ENCODE measurements at places on chromosomes 12 and 14.

DNA sequence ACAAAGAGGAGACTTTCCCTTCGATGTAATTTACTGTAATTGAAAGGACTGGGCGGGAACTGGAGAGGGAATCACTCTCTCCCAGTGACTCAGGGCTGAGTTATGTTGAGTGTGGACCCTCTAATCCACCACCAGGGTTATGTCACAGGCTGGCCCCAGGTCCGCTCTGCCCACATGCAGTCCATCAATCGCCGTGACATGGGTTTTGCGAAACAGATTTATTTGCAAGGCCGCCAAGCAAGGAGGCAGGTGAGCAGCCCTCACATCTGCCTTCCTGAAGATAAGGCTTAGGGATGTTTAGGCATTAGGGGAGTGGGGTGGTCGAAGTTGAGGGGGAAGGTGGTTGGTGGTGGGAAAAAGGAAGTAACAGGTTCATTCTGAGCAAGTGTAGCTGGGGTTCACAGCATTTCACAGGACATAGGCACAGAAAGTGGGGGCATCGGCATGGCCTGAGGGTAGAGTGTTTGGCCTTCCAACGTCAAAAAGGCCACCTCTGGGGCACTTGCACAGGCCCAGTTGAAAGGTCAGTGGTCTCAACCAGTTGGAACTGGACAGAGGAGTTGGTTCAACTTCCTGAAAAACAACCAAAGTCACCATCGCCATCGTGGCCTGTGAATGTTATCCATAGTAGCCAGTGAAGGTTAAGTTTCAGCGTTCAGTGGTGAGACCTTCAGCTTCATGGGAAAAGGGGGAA lies 66.9 kb downstream of the DNAH10 start:
- DNase-seq = no peak

GRCh38 chr12:104720339-104721038 lies 237.6 kb downstream of the SLC41A2 start:
- no peak for DNase-seq

GRCh38 chr12:40238266-40238902 lies 13.6 kb downstream of the LRRK2 start:
- no peak for DNase-seq

DNA sequence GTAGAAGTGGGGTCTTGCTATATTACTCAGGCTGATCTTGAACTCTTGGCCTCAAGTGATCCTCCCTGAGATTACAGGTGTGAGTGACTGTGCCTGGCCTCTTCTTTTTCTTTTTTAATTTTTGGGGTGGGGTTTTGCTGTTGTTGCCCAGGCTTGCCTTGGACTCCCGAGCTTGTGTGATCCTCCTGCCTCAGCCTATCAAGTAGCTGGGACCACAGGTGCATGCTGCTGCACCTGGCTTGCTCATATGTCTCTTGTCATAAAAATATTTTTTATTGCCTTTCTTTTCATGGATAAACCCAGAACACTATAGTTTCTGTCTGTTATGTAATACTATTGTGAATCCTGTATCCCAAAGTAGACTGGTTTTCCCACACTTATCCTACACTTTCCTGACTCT lies 26.0 kb downstream of the SCYL2 start:
- DNase-seq = no peak

GRCh38 chr14:65069874-65070413 lies 32.4 kb downstream of the MAX start:
- DNase-seq = no peak

DNA sequence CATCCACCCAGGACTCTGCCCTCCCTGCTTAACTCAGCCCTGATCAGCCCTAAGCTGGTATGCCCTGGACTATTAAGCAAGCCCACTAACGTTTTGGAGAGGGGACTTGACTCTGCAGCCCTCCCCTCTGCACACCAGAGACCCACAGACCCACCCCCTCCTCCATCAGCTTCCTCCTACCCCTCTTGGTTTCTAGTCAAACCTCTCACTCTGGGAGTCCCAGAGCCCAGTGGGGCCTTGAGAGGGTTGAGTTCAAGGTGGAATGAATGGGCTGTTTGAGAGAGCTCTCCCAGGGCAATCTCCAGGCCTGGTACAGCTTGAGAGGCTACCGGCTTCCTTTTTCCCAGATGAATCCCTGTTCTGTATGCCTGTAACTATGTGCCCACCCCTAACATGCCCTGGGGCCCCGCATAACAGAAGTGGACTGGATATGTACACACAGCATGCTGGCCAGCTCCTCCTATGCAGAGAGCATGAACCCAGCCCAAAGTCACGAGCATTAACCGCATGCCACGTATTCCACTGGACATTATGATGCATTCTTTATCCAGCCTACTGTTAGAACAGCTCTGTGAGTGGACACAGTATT lies 43.6 kb downstream of the IRF2BPL start:
- no peak for DNase-seq

GRCh38 chr12:54641089-54641488 lies 6.4 kb upstream of the LACRT start:
- DNase-seq = no peak

DNA sequence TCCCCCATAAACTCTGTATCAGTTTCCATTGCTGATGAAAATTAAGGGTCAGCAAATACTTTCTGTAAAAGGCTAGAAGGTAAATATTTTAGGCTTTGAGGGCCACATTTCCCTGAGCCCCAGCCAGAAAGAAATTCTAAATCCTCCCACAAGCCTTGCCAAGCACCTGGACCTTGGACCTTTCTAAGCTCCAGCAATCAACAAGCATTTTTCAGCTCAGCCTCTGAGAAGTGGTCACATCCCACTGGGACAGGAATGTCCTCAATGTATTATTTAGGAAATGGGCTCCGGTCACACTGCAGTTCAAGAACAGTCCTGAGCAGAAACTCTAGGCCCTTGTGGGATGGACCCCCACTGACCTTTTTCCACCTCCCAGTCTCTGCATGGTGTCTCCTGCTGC lies 55.9 kb downstream of the WSCD2 start:
- no peak for DNase-seq

DNA sequence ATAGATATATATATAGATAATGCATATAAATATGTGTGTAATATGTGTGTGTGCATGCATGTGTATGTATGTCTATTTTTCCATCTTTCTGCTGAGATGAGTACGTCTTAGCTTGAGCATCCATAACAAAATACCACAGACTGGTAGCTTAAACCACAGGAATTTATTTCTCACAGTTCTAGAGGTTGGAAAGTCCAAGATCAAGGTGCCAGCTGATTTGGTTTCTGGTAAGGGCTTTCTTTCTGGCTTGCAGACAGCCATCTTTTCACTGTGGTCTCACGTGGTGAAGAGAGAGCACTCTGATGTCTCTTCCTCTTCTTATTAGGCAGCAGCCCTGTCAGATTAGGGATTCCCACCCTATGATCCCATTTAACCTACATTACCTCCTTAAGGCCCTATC lies 47.3 kb downstream of the ACSM4 start:
- DNase-seq = no peak

DNA sequence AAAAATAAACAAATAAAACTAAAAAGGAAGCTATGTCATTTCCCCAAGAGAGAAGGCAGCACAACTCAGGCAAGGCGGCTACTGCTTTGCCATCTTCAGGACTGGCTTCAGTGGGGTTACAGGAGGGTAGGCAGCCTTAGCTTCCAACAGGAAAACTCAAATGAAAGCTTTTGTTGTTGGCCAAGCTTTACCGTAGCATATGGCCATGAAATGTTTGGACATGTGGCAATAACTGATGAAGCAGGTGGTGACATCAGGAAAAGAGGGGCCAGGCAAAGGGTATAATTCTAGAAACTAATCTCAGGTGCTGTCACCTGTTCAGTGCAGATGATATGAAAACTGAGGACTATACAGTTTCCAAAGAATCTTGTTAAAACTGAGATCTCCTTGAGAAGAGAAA lies 22.8 kb upstream of the NPFF start:
- no peak for DNase-seq

DNA sequence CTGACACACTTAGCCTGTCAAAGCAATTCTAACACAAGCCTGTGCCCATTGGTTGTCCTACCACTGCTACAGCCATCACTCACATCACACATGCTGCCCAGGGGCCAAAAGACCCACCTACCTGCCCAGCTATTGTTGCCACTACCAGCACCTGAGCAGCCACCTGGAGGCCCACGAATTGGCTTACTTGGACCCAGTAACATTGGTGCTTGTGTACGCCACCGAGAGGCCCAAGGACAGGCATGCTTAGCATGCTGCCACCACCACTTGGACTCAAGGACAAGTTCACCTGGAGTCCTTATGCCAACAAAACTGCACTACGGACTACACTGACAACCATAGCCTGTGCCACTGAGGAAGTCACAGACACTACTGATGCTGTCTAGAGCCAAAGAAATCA lies 221.1 kb downstream of the SLC38A4 start:
- no peak for DNase-seq

DNA sequence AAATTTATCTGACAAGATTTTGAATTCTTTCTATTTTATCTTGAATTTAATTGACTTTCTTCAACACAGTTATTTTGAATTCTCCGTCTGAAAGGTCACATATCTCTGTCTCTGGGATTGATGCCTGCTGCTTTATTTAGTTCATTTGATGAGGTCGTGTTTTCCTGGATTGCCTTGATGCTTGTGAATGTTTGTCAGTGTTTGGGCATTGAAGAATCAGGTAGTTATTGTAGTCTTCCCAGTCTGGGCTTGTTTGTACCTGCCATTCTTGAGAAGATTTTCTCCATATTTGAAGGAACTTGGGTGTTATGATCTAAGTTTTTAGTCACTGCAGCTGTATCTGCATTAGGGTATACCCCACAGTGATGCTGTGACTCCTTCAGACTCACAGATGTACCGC lies 315.8 kb upstream of the DDHD1 start:
- no peak for DNase-seq

- DNase-seq = no peak
These were observed 76.7 kb downstream of the TBK1 start for GRCh38 chr12:64528616-64529015.

- no peak for DNase-seq
These were observed 294.1 kb downstream of the SEC23A start for GRCh38 chr14:38808734-38809455.

DNA sequence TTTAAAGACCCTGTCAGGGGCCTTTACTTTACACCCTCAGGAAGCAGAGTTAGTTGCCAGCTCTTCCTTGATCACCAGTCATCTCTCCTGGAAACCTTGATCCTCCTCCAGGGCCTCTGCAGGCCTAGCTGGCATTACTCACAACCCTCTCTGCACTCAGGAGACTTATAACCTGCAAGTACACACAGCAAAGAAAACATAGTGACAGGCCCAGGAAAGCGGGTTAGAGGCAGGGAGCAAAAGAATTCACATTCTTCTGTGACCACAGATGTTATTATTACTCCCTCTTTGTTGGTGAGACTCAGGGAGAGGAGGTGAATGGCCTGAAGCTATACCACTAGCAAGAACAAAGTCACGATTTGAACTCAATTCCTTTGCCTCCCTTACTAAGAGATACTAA lies 87.4 kb downstream of the OR11H12 start:
- DNase-seq = no peak

GRCh38 chr14:65100922-65101541 lies 1.3 kb downstream of the MAX start:
- DNase-seq = no peak

GRCh38 chr14:77088645-77089044 lies 9.4 kb upstream of the CIPC start:
- no peak for DNase-seq

DNA sequence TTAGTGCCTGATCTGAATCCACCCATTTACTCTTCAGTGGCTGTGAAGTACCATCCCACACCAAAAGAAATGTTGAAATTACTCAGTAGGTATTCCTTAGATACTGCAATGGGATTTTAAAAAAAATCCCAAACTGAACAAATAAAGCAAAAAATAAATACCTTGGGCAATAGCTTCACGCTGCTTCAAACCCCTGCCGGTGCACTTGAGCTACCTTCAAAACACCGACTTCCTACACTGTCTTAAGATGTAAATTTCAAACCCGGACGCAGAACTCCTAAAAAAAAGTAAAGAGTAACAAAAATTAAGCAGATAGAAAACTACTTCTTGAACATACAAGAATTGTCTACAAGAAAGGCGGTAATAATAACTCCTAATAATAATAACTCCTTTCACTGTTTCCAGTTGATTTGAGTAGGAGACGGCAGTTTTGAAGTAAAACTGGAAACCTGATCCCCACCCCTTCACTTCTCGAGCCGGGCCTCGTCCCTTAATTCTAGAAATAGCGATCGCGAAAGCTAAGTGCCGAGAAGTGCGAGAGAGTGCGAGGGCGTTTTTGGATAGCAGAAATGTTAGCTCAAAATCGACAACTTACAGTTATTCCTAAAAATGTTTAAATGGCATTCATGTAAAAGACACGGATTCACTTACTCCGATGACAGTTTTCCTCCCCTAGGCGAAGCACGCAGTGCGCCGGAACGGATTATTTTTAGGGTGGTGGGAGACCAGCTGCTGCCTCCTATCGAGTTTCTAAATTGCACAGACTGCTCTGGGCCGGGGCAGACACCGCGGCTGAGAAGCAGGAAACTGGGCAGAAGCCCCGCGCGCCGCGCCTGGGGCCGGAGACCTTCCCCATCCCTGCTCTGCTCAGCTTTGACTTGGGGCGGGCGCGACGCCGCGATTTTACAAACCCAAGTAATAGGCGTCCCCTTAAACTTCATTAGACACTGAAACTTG lies at the start of gene ABCC9:
Gene ABCC9, minus strand, starts transcription at position 878 of the 957 bp plus-strand sequence. CDS start 4,752 bp downstream, outside the sequence.
- DNase-seq = no peak

DNA sequence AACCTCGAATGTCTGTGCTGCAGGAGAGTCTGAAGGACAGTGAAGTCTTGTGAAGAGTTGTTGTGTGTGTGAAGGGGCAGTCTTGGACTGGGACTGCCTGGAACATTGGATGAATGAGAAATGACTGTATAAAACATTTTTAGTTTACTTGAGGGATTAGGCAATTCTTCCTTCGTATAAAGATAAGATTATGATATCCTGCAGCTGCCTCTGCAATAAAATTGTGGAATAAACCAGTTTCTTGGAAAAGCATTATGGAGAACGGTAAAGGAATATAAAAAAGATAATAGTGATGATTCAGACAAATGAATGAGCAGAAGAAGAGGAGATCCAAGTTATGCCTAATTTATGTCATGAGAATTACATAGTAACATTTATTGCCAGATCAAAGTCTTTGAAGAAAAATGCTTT lies 30.9 kb upstream of the LUM start:
- no peak for DNase-seq

- no peak for DNase-seq
These were observed 195.4 kb upstream of the C14orf180 start for GRCh38 chr14:104383996-104384775.

DNA sequence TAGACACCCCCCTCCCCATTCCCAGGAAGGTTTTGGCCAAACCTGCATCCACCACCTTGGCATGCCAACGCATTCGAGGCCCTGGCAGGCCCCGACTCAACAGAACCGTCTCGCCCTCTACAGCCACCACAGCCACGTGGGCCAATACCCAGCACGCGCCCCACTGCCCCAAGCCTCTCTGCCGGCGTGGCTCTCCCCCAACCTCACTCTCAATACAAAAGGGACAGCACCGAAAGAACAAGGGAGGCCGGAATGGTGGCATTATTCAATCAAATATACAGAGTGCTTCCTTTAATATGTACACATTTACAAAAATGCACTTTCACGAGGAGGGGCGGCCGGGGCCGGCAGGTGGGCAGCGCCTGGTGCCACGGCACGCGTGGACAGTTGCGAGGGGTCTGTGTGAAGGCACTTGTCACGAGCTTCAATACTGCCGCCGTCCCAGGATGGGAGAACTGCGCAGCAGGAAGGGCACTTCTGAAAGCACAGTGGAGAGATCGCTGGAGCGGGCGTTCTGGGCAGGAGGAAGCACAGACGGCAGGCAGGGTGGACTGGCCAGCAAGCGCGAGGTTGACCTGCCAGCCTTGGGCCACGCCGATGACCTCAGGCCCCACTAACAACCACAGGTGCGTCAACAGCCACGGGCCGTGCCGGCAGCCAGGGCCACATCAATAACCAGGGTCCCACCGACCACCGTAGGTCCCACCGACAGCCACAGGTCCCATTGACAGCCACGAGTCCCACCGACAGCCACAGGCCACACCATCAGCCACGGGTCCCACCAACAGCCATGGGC lies 26.9 kb downstream of the JAG2 start:
- DNase-seq = no peak

Measured in HFF-Myc (cell line).